ENCODE measurements at places on chromosomes 2 and 18.

GRCh38 chr2:65033178-65033577 is 23.0 kb upstream of the CEP68 start:
- no peak for DNase-seq

DNA sequence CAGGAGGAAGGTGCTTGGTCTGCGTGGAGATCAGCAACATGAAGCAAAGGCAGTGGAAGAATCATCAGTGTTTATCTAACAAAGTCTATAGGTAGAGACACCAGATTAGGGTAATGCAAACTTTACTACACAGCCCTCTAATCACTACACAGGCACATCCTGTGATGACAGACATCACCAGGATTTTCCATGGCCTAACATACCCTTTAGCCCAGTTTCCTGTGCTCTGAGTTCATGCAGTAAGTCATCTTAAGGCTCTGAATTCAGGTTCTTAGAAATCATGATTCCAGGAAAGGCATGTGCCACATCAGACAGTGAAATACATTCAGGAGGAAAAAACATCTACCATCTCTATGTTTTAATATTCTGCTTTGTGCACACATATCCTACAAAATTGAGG is 708.5 kb upstream of the SLC8A1 start:
- DNase-seq, result no peak

GRCh38 chr2:239693761-239694415 is 293.1 kb upstream of the HDAC4 start:
- DNase-seq, result no peak

GRCh38 chr18:21327101-21327500 is 85.1 kb downstream of the GREB1L start:
- no peak for DNase-seq

GRCh38 chr2:64524604-64525316 is 632 bp downstream of the AFTPH start:
- DNase-seq, result peak; percentile 8

GRCh38 chr2:221845021-221845365 is 272.9 kb upstream of the EPHA4 start:
- DNase-seq, result no peak

DNA sequence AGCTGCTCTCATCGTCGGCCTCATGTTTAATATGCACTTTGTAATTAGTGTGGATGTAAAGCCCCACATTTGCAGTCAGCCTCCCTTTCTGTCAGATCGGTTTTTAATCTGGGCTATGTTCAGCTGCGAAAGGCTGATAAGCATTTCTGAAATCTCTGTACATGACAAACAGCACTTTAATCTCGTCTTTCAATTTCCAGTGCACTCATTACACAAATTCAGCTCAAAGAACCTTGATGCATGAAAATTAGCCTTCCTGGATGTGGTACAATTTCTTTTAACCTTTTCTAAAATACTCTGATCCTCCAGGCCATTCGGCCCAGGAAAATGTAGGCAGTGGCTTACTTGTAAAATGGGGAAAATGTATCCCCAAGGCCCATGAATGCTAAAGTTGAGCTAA is 265.1 kb downstream of the RND3 start:
- DNase-seq, result no peak

DNA sequence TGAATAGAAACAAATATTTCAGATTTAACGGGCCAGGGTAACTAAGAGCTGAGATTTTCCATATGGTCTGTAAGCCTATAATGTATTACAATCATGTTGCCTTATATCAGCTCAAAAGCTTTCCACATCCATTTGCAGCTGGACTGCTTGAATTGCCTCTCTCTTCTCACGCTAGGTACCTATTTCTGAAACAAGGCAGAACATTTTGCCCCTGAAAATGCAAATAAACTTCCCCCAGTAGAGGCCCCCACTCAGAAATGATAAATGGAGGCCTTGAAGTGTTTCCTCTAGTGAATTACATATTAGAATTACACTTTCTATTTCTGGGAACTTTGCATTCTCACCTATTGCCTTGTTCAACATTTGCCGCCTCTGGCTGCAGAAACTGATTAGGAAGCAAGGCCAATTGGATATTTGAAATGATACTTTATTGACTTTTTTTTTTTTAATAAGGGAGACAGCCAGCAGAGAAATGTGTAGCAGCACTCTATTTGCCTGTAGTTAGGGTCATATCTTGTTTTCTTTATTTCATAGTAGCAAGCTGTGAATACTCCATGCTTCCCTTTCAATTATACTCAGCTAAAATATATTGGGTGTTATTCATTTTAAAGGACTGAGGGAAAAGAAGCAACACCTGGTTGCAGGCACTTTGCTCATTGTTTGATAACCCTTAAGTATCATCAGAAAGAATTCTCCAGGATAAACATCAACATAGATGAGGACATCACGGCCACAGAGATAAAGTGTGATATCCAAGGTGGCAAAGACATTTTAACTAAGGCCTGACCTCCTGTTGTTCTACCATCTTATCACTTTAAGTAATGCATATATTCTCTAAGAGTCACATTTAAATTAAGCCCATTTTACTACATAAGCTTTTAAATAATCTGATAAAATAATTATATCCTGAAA is 505.5 kb downstream of the LRRTM4 start:
- no peak for DNase-seq

GRCh38 chr18:40546875-40547274 is 1408.2 kb upstream of the PIK3C3 start:
- no peak for DNase-seq

DNA sequence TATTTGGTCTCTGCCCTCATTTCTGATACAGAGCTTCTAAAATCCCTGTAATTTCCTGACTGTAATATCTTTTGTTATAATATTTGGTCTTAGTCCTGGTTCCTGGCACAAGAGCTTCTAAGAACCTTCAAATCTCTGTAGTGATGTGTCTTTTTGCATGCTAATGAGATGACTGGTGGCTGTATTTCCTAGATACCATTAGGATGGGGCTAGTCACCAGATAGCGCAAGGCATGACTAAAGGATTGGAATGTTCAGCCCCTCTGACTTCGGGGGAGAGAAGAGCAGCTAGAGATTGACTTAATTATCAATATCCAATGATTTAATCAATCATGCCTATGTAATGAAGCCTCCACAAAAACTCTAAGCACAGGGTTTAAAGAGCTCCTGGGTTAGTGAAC is 620.8 kb upstream of the ACVR2A start:
- DNase-seq, result no peak

- DNase-seq, result no peak
Observed at GRCh38 chr18:79829136-79829854, 31.6 kb downstream of the KCNG2 start.
